ENCODE measurements at places on chromosomes 1 and 21. TPM values are rescaled to one million over a fixed set of nuclear protein-coding genes. Genes with fewer than 3 reads are reported as not detected.

THBS3 gene
- total RNA-seq: 3.0 TPM

FCER1A gene
- total RNA-seq: not detected

DNA sequence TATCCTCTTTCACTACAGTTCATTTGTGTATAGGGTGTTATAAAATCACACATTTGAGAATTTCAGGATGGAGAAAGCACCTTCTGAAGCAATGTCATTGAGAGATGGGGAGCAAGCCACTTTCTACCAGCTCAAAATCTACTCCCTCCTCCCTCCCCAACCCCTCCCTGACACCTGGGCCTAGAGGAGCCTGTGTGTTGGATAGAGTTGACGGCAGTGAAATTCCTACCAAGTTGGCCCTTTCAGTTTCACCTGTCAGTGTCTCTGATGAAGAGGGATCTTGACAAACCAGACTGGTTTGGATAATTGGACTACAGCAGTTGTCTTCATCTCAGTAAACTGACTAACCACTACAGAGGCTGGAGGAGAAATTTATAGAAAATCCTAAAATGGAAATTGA is 125.0 kb upstream of the HOOK1 start:
- DNase-seq: no peak

DNA sequence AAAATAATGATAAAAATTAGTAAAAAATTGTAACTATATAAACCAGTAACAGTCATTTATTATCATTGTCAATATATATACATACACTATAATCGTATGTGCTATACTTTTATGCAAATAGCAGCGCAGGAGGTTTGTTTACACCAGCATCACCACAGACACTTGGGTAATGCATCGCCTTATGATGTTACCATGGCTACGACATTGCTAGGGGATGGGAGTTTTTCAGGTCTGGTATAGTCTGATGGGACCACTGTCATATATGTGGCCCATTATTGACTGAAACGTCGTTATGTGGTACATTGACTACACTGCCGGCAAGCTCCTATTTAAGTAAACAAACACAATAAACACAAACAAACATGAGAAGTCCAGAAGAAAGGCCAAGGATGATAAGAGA is 45.6 kb downstream of the KCNK1 start:
- no peak for DNase-seq

SEMA6C gene
- total RNA-seq: 17.5 TPM

CFHR2 gene
- total RNA-seq: not detected

DNA sequence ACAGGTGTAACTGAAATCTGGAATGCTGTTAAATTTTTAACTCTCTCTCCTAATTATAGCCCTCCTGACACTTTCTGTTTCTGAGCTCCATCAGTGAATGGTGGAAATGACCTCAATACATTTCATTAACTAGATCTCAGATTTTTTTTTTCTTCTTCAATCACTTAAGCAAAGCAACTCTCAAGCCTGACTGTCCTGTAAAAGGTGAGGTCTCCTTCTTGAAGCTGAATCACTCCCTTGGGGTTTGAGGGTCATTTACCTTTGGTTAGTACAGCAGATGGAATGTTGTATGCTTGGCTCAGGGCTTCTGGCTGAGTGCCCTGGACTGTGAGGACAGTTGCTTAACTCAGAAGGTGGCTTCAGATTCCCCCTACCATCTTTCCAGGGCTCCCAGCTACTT is 518.7 kb downstream of the PTPRC start:
- DNase-seq: no peak

- no peak for DNase-seq
Observed at GRCh38 chr1:7223334-7224080, 438.3 kb downstream of the CAMTA1 start.

HCN3 gene
- total RNA-seq: 6.4 TPM

- DNase-seq: no peak
Observed at GRCh38 chr1:223010582-223011504, 132.2 kb downstream of the TLR5 start.

LCE3E gene
- not detected for total RNA-seq

NR5A2 gene
- total RNA-seq: 11.7 TPM

- DNase-seq: no peak
Observed at GRCh38 chr21:26490771-26491170, 82.3 kb downstream of the CYYR1 start.

GRCh38 chr1:63653976-63654375 is 60.8 kb downstream of the PGM1 start:
- no peak for DNase-seq

- DNase-seq: no peak
Observed at GRCh38 chr1:220511179-220511578, 16.8 kb upstream of the MARK1 start.
